ENCODE measurements at places on chromosomes 11 and 22.

- DNase-seq, result no peak
These were observed 333.7 kb upstream of the LUZP2 start for GRCh38 chr11:24163146-24163545.

- DNase-seq, result no peak
These were observed 56.3 kb downstream of the KREMEN1 start for GRCh38 chr22:29128891-29129807.

DNA sequence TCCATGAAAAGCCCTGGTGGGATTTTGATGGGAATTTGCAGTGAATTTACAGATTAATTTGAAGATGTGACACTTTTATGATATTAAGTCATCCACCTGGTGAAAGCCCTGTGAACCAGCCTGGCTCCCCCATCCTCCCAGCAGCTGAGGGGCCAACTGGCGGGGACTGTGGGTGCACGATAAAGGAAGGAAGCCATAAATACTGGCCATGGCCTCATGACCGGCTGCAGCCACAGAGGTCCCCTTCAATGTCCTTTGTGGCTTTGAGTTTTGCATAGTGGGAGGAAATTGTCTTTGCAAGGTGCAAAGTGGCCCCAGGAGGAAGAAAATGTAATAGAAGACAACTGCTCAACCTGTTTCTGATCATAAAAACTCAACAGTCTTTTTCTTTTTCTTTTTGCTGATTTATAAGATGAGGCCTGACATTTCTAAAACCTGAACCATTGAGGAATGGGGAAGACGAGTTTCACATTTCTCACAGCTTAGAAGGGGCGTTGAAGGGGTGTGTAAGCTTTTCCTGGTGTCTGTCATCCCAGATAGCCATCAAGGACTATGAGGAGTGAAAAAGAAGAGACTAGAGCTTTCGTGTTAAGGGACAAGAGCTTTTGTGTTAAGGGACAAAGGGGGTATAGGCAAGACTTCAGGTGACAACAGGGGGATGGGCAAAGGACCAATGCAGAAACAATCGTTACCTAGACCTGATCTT lies 6.3 kb upstream of the NDUFV1 start:
- no peak for DNase-seq

GRCh38 chr22:40178417-40179409 lies 988 bp downstream of the TNRC6B start:
- DNase-seq, result no peak

GRCh38 chr11:73265278-73265810 lies 6.8 kb upstream of the P2RY6 start:
- DNase-seq, result no peak

DNA sequence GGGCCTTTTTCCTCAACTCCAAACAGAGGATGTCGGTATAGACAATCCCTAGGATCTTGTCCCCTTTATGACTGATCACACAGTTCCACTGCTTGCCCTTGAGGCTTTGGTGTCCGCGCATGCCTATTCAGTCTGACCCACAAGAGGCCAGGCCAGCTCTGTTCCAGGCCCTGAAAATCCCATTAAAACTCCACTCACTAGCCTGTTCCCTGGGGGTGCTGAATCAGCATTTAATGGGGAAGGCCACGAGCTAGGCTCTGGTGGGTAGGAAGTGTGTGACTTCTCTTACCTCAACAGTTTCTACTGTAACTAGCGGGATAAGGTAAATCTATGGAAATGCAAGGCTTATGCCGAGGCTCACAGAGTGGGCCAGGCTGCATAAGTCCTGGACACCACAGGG lies 117.7 kb downstream of the PTPRJ start:
- no peak for DNase-seq

DNA sequence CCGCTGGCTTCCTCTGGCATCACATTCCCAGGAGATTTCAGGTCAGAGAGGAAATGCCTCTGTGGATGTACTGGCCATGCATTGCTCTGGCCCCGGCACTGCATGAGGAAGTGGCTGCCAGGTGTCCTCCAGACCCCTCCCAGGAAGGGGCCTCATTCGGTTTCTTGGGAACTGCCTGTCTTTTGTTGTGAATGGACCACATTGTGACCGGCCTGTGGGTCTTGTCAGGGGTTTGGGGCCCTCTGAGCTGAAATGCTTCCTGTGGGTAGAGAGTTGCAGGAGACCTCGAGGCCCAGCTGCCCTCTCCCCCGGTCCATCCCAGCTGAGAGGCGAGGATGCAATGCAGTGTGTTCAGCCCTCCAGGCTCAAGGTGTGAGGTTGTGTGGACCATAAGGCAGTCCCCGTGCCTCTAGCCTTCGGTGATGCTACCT lies 18.8 kb upstream of the ST3GAL4 start:
- no peak for DNase-seq

Data from GM12892 (cell line).